ENCODE measurements at places on chromosomes 6 and 20.

- DNase-seq: no peak
Measured at GRCh38 chr20:8953300-8953699, 115.6 kb upstream of the PLCB4 start.

DNA sequence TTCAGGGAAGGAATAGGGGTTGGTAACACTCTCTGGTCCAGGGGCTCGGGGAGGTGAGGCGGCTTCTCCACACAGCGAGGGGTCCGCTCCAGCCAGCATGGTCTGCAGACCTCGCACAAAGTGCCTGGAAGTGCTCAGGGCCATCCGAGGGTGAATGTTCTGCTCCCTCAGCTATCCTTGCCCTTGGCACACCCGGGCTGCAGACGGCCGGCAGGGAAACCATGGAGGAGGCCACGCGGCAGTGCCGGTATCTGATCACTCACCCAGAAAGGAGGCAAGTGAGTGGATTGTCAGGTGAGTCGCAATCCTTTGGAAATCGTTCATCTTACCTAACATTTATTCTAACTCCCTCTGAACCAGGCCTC, 62.0 kb downstream of the DLL1 start:
- no peak for DNase-seq

DNA sequence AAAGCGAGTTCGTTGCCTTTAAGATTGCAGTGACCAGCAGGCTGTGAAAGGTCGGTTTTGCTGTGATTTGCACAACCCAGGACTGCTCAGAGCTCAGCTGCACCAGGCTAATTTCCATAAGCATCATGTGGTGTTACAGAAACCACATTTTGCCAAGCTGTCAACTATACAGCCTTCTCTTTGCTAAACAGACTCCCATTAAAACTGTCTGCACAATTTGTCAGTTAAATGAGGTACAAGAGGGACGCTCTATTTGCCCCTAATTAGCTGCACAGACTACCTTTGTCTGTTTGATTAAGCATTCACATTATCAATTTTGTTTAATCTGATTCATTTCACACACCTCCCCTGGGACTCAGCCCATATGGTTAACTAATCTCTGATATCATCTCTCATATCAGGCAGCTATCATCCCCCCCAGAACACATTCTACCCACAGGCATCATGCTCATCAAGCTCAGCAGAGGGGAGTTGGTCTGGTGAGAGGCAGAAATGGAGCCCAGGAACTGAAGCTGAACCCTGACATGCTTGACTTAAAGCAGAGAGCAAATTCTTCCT, 62.1 kb downstream of the OLIG3 start:
- DNase-seq: no peak

GRCh38 chr6:98486057-98486456, 348.3 kb upstream of the POU3F2 start:
- DNase-seq: no peak

GRCh38 chr20:18414140-18414539, 52.7 kb downstream of the DZANK1 start:
- no peak for DNase-seq

DNA sequence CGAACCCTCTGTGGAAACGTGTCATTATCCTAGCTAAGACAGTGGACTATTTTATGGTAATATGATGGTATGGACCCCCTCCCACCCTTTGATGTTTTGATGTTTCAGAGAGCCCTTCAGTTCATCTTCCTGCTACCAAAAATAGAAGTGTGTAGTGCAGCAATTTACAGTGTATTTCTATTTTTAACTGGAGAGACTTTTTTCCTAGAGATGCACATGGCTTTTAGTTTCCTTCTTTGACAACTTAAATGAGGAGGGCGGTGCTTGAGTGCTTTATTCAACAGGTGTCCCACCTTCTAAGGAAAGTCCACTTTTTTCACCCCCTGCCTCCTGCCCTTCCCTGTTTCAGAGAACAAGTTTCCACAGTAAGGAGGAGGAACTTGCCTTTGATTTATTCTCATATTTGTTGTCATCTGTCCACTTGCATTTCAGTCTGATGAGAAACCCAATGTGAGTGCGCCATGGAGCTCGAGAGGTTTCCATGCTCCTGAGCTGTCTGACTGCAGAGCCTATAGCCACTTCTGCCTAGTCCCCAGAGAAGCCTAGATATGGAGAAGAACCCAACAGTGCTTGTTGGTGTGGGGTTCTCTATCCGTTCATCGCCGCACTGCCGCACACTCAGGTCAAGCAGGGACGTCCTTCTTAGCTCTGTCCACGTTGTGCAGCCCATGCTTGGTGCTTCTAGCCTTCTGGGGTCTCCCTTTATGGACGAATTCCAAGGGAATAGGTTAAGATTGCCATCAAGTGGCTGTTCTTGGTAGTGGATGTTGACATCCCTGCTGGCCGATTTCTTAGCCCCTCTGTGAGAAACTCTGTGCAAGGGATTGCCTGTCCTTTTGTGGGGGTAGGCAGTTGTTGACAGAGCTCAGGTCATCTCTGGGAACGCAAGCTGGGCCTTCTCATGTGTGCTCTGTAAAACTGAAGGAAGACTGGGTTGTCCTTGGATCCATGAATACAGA, 144.2 kb downstream of the JARID2 start:
- DNase-seq: no peak

DNA sequence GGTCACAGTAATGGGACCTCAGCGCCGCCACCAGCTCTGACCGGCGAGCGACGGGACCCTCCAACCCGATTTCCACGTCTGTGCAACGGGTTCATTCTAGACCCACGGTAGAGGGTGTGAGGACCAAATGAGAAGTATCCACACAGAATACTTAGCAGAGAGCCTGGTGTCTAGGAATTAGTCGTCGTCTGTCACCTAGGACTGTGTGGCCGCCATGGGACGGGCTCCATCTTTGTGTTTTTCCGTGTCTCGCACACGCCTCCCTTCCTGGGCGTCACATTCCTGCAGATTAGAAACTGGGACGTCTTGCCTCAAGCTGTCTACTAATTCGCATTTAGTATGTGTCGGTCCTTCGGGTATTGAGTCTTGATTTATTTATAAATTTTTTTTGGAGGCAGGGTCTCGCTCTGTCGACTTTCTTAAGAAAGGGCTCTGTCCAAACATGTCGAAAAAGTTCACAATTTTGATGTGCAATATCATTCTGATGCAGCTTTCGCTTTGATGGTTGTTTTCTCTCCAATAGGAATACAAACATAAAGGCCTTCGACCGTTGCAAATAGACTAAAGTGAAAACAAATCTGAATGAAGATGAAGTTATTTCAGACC, 563 bp downstream of the MGME1 start:
- peak; percentile 47 for DNase-seq

DNA sequence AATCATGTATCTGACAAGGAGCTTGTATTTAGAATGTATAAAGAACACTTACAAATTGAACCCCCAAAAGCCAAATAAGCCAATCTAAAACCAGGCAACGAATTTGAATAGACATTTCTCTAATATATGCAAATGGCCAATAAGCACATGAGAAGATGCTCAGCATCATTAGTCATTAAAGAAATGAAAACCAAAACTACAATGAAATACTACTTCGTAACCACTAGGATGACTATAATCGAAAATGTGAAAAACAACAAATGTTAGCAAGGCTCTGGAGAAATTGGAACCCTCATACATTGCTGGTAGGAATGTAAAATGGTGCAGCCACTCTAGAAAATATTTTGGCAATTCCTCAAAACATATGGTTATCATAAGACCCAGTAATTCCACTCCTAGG, 105.8 kb upstream of the TOP1 start:
- DNase-seq: no peak

- no peak for DNase-seq
Measured at GRCh38 chr6:12417191-12417590, 127.0 kb downstream of the EDN1 start.

- DNase-seq: no peak
Measured at GRCh38 chr6:148086843-148087242, 255.8 kb upstream of the SASH1 start.

DNA sequence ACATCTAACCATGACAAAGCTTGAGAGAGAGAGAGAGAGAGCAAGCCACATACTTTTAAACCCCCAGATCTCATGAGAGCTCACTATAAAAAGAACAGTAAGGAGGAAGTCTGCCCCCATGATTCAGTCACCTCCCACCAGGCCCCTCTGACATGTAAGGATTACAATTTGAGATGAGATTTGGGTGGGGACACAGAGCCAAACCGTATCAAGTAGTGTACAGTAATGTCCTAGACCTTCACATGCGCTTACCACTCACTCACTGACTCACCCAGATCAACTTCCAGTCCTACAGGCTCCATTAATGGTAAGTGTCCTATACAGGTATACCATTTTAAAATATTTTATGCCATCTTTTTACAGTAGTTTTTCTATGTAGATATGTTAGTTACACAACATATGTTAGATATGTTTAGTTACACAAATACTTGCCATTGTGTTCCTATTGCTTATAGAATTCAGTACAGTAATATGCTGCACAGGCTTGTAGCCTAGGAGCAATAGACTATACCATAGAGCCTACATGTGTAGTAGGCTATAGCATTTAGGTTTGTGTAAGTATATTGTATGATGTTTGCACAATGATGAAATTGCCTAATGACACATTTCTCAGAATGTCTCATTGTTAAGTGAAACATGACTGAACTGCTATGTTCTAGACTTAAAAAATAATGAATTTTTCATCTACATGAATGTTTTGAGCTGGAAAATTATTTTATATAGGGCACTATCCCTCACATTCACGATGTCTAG, 11.7 kb downstream of the TSPYL1 start:
- no peak for DNase-seq

DNA sequence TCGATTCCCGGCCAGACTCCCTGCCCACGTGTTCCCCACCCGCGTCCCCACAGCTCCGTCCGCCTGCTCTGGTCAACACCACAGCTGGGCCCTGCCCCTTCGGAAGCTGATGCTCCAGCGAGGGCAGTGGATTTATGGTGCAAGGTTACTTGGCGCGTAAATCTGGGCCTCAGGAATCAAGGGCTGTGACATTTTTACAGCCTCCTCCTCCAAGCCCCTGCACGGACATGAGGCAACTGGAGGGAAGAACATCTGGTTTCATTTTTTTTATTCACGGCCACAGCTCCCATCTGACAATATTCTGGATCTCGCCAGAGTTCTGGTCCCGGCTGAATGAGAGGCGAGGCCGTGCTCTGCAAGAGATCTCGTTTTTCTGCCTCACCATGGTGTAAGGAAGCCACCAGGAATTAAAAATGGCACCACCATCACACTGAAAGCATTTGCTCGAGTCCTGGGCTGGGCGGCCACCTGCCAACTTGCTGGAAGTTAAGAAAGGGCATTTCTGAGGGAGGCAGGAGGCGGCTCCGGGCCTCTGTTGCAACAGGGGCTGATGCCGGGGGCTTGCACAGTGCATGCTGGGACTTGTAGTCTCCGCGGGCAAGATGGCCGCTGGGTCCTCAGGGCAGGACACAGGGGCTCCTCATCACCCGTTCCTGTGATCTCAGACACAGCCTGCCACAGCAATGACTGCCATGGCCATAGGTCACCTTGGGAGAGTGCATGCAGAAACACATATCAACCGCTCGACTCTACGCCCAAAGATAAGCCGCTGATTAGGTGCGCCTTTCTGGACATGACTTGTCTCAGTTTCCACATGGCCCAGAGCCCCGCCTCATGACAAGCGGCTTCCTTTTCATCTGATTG, 148.5 kb downstream of the LY86 start:
- DNase-seq: no peak

GRCh38 chr6:133854364-133855275, 34.3 kb upstream of the TCF21 start:
- no peak for DNase-seq

- DNase-seq: no peak
Measured at GRCh38 chr6:79702691-79703090, 71.6 kb downstream of the SH3BGRL2 start.

DNA sequence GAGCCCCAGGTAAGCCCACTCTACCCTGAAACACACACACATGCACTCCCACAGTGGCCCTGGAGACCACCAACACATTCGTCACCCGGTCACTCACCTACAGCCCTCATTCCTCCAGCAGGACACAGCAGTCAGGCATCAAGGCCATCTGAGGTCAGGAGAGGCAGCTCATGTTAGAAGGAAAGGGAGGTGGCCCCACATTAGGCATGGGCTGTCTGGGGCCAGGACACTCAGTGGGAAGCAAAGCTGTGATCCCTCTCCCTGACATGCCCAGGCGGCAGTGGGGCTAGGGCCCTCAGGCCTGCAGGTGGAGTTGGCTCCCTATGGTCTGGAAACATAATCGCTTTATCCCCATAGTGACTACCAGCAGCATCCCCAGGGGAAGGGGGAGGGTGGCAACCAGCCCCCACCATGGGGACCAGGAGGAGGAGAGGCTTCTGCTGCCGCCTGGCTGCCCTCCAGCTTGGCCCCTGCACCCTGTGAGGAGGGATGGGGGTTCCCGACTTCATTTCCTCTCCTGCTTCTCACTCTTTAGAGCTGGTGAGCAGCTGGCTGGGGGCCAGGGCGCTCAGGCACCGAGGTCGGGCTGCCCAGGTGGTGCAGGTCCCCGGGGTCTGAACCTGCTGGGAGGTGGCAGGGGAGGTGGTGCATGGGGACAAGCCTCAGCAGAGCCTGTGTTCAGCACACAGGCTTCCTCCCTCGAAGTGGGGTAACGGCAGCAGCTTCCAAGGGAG, 76.6 kb upstream of the CST7 start:
- peak; percentile 89 for DNase-seq

DNA sequence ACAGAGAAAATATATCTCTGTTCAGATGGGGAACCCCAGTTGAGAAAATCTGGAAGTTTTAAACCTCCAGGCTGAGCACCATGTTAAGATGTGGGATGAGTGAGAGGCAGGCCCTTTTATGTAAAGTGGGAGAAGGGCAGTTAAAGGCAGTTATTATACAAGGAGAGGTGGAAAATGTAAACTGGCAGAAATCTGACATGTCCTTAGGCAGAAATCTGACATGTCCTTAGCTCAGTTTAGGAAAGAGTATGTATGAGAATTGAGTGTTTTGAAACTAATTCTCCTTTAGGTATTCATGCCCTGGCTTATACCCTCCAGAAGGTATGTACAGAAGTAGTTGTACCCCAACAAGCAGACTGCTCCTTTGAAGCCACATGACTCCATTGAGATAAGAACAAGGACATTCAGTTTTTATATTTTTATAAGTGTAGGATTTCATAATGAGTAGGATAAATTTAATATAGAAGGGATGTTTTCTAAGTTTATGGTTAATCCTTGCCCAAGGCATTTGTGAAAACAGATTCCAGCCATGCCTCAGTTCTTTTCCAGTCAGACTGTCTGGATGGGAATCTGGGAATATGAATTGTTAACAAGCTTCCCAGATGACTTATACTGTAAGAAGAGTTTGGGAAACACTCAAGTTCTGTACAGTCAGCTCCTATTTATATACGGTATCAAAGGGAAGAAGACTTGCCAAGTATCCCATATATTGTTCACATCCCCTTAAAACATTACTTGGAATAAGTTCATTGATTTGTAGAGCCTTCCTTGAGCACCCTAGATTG, 87.7 kb downstream of the SCAND1 start:
- no peak for DNase-seq

GRCh38 chr6:4727671-4728435, 48.4 kb upstream of the CDYL start:
- DNase-seq: peak; percentile 9

DNA sequence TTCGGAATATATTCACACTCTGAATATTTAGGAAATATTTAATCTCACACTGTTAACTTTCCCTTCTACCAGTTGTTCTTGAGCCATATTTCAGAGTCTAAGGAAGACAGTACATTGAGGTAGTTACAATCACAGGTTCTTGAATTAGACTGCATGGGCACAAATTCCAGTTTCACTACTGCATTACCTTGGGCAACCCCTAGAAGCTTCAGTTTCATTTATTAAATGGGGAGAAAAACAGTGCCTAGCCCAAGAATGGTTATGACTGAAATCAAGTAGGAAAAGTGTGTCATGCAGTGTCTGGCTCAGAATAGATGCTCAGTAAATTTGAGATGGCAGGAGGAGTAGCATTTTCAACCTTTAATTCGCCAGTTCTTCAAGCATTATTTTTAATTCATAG, 124.5 kb upstream of the SAMD5 start:
- no peak for DNase-seq

GRCh38 chr20:24781418-24781980, 167.6 kb upstream of the CST7 start:
- DNase-seq: peak; percentile 27
